BJ (cell line): ENCODE measurements at places on chromosomes 1 and 21.

GRCh38 chr1:36411674-36412648 is 14.3 kb upstream of the LSM10 start:
- no peak for DNase-seq

DNA sequence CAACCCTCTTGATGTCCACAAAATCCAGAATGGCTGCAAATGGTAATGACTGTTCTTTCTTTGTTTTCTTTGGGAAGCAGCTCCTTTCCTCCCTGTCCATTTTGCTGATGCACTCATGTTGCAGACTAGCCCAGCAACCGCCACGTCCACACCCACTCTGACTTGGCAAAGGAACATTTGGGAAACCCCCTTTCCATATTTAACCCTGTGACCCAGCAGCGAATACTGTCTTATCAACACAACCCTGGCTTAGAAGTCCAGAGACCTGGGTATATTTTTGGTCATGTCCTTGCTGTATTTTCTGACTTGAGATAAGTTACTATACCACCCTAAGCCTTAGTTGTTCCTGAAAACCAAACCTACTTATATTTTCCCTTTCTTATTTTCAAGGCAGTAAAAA is 18.1 kb upstream of the SHE start:
- no peak for DNase-seq

- DNase-seq = no peak
These were observed 642 bp upstream of the SLC16A1 start for GRCh38 chr1:112956544-112957132.

GRCh38 chr1:157639800-157640199 is 41.9 kb upstream of the FCRL4 start:
- no peak for DNase-seq

- no peak for DNase-seq
These were observed 24.6 kb upstream of the GJA9 start for GRCh38 chr1:38905985-38906384.

- no peak for DNase-seq
These were observed 45.3 kb downstream of the PUM1 start for GRCh38 chr1:31020007-31020790.

DNA sequence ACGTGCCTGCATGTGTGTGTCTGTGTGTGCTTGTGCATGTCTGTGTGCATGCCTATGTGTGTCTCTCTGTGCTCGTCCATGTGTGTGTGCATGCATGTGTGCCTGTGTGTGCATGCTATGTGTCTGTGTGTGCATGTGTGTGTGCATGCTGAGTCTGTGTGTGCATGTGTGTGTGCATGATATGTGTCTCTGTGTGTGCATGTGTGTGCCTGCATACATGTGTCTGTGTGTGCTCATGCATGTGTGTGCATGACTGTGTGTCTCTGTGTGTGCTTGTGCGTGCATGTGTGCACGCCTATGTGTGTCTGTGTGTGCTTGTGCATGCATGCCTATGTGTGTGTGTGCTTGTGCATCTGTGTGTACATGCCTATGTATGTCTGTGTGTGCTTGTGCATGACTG is 52.3 kb downstream of the TCP10L start:
- DNase-seq = no peak

DNA sequence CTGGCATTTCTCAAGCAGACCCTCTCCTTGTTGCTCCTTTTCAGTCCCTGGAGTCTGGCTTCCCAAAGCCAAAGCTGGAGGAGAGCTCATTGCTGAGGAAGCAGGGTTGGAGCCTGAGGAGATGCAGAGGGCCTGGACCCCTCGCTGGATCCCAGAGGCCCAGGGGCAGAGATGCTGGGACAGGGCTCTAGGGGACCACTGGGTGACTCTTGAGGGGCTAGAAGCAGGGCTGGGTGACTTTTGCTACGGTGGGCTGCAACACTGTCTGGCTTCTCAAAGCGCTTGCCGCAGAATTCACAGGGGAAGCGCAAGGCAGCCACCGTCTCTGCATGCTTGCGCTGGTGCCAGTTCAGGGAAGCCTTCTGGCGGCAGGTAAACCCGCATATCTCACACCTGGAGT is 8.8 kb downstream of the ZNF692 start:
- no peak for DNase-seq
